Left renal pelvis (tissue), 4 donors: ENCODE measurements at places on chromosomes 5 and 9. TPM values are rescaled to one million over a fixed set of nuclear protein-coding genes. Genes with fewer than 3 reads are reported as not detected.

- DNase-seq: no peak
Measured at GRCh38 chr5:160311491-160312133, 752 bp downstream of the CCNJL start.

DNA sequence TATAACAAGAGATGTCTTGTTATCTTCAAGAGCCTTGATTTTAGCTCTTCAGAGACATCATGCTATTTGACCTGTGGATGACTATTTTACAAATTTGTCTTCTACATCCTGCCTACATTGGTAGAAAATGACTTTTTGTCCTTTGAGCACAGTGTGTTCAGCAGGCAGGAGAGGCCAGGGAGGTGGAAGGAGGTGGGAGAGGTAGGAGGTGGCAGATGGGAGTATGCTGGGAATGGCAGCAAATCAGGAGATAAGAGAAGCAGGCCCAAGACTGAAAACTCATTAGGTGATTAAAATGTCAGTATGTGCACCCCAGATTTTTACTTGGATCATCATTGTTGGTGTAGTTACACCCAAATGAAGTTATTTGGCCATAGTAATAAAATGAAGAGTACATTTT, 44.1 kb downstream of the PTPN3 start:
- no peak for DNase-seq

- DNase-seq: no peak
Measured at GRCh38 chr9:97714435-97714834, 17.3 kb upstream of the XPA start.

CDX1 gene
- 0.40 TPM for polyA plus RNA-seq

- DNase-seq: no peak
Measured at GRCh38 chr5:149550594-149551226, 529 bp downstream of the CSNK1A1 start.

SNX2 gene
- 92.1 TPM for polyA plus RNA-seq

DAB2IP gene
- polyA plus RNA-seq: 43.9 TPM
